ENCODE measurements at places on chromosomes 3 and 15.

- DNase-seq, result no peak
Observed at GRCh38 chr15:48548455-48548854, 97.1 kb downstream of the FBN1 start.

GRCh38 chr3:69880069-69880640, 119.4 kb upstream of the SAMMSON start:
- no peak for DNase-seq

DNA sequence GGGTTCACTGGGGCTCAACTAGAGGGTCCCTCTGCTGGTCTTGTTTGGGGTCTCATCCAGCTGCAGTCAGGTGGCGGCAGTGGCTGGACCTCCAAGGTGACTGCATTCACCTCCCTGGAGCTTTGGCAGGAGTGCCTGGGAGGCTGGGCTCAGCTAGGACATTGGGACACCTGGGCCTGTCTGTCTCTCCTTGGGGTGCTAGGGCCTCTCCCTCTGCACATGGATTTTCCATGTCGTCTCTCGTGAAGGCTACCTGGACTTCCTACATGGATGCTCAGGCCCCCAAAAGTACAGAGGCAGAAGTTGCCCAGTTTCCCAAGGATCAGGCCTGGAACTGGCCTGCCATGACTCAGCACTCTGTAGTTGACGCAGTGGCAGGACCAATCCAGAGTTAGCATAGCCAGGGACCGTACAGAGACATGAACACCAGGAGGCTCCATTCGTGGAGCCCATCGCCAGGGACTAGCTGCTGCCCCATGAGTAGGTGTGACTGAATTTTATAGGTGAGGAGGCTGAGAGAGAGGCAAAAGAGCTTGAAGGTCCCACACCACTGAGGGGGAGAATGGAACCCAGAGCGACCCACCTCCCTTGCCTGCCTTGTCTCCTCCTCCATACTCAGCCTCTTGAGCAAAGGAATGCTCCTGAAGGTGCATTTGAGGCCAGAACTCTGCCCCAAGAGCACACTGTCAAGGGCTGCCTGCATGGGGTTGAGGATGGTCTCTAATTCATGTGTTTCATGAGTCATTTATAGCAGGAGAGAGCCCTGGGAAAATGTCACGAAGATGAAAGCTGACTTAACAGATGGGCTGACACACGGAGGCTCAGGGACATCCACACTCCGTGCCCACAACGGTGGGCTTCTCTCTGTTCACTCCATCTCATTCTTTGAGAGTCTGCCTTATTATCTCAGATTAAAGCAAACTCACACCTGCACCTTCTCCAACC, 13.0 kb upstream of the ALDH1A3 start:
- DNase-seq, result no peak

DNA sequence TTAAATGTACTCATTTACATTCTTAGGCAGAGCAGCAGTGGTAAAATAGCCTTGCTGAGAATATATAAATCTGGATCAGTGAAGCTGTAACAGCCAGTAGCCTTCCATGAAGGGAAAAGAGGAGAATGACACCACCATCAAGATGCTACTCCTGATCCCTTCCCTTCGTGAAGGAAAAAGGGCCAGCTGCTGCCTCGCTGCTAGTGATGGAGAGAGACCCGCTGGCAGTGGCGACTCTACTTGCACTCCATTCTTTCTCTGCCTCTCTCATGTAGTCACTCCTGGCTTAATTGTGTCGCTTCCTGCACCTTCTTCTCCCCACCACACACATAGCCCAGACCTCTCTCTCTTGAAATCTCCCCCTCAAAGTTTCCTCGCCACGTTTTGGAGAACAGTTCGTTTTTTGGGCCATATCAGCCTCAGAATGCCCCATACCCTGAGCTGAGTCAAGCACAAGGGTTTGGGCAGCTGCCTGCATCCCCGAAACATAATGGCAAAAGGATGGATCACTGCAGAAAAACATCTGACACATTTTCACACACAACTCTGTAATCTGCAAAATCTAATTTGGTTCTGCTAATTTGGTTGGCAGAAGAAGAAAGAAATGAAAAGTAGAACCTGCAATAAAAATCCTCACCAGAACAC, 460.3 kb upstream of the IL12A start:
- peak; percentile 28 for DNase-seq

DNA sequence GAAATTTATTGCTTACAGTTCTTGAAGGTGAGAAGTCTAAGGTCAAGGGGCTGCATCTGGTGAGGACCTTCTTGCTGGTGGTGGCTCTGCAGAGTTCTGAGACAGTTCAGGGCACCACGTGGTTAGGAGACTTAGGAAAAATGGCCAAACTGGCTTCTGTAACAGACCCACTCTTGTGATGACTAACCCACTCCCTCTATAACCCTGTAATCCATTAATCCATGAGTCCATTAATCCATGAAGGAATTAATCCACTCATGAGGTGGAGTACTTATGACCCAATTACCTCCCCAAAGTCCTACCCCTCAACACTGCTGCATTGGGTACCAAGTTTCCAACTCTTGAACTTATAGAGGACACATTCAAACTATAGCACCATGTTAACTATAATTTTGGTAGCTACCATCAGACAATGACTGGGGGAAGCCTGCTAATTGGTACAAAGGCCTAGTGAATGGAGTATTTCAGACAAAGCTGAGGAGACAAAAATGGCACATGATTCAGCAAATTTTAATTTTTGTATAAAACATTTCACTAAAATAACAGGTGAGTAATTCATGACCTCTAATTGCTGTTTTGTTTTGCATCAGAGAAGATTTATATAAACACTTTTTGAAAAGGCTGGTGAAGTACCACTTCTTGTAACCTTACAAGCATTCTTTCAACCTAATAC, 374.1 kb upstream of the TBL1XR1 start:
- DNase-seq, result no peak

- no peak for DNase-seq
Observed at GRCh38 chr3:82137861-82138260, 376.4 kb upstream of the GBE1 start.

GRCh38 chr3:69719587-69720122, 19.6 kb upstream of the MITF start:
- no peak for DNase-seq

DNA sequence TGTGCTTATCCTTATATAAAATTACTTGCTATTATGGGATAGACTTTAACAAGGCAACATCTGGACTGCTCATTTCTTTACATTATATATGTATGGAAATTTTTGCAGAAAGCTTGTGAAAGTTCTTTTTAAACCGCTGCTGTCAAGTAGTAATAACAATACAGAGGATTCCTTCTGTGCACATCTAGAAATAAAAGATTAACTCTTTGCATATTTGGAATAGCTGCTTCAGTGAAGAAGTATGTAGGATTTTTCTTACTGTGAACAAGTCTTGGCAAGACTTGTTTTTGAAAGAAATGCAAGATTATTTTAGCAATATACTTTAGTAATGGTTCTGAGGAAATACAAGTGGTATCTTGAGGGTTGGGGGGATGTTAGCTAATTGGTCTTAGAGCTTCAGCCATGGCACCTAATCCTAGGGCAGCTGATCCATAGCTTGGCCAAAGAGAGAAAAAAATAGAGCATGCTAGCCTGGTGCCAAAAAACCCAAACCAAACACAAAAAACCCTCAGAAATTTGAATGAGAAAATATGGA, 4.3 kb downstream of the PRKCI start:
- DNase-seq, result no peak

GRCh38 chr3:112366522-112366921, 33.6 kb downstream of the CD200 start:
- DNase-seq, result no peak

DNA sequence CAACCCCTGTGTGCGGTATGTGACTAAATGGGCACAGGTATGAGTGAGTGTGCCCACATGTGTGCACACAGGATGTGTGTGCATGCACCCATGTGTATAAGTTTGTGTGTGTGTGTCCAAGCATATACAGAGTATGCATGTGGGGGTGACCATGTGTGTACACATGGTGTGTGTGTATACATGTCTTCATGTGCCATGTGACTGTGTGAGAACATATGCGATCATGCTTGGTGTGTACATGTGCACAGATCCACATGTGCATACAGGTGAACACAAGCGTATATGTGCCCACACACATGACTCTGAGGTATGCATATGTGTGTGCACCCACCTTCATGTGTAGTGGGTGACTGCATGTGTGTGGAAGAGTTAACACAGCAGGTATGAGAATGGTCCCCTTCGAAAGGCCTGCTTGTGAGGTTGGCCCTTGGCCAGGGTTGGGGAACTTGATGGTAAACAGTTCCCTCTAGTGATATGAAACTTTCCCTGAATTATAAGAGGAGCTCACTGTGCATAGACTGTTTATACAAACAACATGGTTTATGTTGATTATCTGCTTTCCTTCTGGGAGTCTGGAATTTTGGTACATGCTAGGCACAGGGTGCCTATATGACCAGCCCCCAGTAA, 10.3 kb downstream of the PFKFB4 start:
- no peak for DNase-seq

DNA sequence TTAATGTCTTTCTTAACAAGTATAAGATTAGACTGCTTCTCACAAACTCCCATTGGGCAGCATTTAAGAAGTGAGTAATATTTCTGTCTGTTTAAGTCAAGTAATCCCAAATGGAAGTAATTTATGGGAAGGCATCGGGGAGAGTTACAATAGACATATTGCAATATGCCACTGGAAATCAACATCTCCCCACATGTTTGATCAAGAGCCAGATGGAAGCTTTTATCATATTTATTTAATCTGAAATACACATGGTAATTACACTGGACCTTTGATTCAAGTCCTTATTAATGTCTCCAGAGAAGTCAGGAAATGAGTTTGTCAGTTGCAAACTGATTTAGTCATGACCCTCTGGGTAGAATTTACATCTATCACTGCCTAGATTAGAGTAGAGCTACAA, 943.8 kb downstream of the VGLL3 start:
- no peak for DNase-seq

- DNase-seq, result no peak
Observed at GRCh38 chr3:43038010-43038409, 58.9 kb downstream of the GASK1A start.

DNA sequence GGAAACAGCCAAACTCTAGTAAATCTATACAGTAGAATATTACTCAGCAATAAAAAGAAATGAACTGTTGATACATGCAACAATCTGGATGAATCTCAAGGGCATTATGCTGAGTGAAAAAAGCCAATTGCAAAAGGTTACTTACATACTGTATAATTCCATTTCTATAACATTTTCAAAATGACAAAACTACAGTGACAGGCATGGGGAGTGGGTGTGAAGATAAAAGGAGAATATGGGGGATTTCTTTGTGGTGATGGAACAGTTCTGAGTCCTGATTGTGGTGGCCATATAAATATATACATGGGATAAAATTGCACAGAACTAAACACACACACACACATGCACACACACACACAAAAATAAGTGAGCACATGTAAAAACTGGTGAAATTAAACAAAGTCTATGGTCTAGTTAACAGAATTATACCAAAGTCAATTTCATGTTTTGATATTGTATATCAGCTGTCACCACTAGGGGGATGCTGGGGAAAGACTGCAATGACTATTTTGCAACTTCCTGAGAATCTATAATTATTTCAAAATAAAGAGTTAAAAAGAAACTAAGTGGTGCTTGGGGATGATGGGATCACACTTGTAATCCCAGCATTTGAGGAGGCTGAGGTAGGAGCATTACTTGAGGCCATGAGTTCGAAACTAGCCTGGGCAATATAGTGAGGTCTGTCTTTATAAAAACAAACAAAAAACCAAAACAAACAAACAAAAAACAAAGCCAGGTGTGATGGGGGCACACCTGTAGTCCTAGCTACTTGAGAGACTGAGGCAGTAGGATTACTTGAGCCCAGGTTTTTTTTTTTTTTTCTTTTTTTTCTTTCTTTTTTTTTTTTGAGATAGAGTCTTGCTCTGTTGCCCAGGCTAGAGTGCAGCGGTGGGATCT, 66.0 kb downstream of the SPTSSB start:
- DNase-seq, result no peak

DNA sequence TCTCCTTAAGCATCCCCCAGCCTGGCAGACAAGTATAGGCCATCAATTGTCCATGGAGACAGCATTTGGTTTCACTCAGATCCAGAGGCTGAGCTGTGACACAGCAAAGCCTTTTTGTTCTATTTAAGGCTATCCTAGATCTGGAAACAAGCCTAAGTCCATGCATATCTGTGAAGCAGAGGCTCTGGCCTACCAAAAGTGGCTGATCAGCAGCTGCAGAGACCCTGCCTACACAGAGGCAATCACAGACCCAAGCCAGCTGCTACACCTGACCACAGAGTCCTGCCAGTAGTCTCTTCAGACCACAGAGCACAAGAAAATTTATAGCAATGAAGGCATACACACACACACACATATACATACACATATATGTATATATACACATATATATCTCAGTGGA, 501.7 kb upstream of the ARPP21 start:
- DNase-seq, result no peak

DNA sequence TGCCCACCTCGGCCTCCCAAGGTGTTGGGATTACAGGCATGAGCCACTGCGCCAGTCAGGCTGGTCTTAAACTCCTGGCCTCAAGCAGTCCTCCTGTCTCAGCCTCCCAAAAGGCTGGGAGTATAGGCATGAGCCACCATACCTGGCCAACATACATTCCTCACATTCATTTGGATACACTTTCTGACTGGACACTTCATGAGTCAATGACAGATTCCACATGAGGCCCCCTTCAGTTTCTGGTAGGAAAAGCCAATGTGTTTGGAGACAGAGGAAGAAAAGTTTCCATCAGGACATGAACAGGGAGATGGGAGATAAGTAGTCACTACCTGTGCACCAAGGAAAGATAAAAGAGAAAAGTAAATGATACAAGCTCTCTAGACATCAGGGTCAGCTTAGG, 49.4 kb upstream of the GSK3B start:
- no peak for DNase-seq

DNA sequence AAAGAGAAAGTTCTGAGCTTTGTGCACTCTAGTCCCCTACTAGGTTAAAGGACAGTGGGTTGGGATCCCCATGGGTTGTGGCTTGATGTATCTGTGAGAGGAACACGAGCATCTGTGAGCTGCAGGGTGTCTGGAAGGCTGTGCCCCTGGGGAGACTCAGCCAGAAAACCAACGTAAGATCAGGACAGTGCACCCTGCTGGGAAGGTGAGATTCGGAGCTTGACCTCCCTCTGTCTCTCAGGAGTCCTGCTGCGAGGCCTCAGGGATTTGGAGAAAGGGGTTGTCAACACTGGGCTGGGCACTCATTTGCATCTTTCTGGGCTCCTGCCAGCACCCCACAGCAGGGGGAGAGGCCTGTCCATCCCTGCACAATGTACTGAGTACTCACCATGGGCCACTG, 15.2 kb downstream of the ANKRD63 start:
- DNase-seq, result no peak

DNA sequence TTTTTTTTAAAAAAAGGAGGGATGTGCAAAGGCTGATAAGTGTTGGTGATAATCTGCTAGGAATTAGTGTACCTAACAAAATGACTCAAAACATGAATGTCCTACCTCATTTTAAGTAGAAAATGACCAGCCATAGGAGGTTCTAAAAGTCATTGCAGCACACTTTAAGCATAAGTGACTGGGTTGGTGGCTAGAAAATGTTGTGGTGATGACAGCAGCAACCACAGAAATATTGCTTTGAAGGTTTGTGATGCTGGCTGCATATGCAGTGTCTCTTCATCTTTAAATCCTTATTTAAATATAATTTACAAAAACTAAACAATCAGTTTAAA, 55.2 kb downstream of the CMSS1 start:
- DNase-seq, result no peak

GRCh38 chr3:160400030-160400701, 716 bp downstream of the SMC4 start:
- DNase-seq, result no peak

GRCh38 chr3:12286927-12287726, 1.7 kb upstream of the PPARG start:
- DNase-seq, result no peak

All from hippocampal formation (tissue), 2 donors.